ENCODE measurements at places on chromosomes 16 and 17.

- no peak for DNase-seq
These were observed 191.8 kb downstream of the STX8 start for GRCh38 chr17:9383826-9384225.

DNA sequence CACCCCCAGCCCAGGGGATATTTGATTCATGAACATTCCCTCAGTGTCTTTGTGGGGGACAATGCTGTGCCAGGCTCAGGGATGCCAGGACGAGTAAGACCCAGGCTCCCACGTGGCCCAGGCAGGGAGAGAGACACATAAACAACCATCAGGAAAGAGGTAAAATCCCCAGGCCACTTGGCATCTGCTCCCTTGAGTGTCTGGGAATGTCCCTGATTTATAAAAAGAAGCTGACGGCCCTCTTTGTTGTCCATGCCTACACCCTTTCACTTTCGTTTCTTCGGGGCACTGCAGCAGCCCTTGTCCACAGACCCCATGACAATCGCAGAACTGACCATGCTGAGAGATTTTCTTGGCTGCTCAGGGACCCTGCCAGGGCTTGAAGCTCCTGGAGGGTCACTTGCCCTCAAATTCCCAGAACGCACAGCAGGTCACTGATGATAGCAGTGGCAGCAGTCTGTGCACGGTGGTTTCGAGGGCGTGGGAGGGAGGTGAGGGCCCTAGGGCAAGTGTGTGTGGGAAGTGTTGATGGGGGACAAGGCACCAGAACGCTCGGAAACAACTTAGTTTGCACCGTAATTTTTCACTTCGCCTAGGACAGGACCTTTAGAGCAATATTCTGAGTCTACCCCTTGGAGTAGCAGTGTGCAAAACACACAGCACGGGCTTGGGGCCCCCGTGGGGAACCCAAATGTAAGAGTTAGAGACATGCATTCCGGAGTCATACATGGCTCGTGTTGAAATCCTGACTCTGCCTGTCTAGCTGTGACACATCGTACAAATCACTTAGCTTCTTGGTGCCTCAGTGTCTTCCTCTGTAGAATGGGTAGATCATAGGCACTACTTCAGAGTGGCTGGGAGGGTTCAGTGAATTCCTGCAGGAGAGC lies 4.7 kb downstream of the NOD2 start:
- peak; percentile 85 for DNase-seq

DNA sequence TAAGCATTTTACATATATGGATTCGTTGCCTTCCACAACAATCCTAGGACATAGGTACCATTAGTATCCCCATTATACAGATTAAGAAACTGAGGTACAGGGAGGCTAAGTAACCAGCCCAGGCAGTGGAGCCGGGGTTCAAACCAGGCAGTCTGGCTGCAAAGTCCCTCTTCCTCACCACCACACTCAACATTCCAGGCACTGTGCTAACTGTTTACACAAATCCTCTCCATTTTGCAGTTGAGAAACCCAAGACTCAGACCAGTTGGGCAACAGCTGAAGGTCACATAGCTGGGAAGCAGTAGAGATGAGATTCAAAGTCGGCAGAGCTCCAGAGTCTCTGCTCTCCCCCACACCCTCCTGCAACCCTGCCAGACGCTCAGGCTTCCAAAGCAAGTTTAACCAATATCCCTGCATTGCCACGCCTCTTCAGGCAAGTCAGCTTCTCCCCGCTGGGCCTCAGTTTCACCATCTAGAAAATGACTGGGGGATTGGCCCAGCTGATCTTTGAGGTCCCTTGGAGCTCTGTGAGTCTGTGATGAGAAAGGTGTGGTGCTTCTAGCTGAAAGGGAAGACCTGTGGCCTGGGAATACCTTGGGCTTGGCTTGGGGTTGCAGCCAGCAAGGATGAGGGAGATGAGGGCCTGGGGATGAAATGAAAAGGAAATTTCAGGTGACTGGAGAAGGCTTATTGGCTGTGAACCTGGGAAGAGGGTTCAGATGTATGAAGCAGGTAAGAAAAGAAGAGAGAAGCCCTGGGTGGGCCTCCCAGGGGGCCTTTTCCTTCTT lies 14.0 kb downstream of the CCR7 start:
- DNase-seq, result no peak

DNA sequence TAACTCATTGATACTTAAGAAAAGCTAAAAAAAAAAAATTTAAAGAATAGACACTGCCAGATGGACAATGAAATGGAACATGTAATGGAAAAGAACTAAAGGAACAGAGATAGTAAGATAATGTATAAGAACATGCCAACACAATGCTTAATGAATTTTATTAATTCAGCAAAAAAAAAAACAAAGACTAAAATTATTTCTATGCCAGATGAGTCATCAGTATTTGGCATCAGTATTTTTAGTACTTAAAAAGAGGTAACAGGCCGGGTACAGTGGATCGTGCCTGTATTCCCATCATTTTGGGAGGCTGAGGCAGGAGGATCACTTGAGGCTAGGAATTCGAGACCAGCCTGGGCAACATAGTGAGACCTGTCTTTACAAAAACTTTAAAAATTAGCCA lies 168.5 kb downstream of the CYB561 start:
- no peak for DNase-seq

DNA sequence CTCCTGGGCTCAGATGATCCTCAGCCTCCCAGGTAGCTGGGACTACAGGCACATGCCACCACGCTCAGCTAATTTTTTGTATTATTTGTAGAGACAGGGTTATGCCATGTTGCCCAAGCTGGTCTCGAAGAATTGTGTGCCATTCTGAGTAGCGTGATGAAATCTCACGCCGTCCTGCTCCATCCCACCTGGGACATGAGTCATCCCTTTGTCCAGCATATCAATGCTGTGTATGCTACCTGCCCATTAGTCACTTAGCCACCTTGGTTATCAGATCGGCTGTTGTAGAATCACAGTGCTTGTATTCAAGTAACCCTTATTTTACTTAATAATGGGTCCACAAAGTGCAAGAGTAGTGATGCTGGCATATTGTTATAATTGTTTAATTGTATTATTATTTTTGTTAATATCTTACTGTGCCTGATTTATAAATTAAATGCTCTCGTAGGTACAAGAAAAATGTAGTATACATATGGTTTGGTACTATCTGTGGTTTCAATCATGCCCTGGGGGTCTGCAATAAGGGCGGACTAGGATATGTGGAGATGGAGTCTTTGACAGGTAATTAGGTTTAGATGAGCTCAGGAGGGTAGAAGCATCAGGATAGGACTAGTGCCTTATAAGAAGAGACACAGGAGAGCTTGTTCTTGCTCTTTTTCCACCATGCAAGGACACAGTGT lies 26.6 kb upstream of the SLC13A2 start:
- no peak for DNase-seq

DNA sequence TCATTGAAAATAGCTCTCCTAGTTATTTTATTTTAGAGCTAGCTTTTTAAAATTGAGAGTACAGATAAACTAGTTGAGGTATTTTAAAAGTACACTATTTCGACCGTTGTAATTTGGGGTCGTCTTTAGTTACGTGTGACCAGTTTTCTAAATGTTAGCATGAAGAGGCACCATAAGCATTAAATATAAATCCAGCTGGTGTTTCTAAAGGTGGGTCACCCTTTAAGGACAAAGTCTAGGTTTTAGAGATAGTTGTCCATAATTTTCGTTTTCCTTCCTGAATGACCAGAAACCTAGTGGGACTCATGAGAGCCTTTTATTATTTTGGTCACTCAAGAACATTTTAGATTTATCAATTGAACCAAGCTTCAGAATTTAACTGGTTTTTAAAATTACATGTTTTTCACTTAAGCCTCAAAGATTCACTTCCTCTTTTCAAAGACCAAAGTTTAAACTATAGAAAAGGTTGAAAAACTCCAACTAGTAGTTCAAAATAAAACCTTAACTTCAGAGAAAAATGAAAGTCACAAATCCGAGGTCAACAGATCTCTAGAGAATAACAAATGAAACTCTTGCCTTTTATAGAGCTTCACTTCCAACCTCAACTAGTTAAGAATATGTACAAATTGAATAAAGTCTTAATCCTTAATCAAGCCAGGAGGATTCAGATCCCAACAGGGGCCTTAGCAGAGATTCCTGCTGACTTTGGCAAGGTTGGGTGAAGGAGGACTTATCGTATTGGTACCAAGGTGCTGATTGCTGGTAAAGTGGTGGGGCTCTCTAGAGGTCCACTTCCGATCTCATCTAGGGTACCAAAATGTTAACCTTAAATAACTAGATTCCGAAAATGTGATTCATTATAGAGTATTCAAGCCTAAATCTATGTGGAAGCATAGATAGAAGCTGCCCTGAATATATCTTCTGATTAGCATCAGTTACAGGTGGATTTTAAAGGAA lies 32.5 kb downstream of the PHKB start:
- no peak for DNase-seq

DNA sequence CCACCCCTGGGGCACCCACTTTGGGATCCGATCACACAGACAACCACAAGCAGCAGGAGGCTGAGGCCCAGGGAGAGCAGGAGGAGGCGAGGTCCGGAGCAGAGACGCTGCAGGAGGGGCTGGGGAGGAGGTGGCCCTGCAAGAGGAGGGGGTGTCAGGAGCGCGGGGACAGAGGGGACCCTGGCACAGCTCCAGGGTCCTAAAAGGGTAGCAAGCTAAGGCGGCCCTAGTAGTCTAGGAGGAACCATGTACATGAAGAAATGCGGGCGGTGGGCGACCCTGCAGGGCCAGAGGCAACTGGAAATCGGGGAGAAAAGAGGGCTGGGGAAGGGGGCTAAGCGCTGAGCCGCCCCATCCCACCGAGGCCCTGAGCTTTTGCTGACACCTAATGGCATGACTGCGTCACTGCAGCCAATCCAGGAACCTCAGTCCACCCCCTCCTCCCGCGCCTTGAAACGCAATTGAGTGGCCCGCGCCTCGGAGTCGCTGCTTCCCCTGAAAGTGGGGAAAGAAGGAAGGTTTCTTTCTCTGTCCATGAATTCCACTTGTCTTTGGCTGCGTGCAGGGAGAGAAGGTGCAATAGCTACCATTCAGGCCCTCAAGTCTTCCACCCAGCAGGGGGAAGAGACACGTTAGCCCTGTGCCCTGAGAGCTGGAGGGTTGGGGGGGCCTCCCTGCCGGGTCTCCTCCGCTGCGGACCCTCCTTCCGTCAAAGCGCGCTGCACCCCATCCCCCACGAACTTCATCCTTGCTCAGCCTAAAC lies 1.8 kb downstream of the ASGR1 start:
- DNase-seq, result no peak

DNA sequence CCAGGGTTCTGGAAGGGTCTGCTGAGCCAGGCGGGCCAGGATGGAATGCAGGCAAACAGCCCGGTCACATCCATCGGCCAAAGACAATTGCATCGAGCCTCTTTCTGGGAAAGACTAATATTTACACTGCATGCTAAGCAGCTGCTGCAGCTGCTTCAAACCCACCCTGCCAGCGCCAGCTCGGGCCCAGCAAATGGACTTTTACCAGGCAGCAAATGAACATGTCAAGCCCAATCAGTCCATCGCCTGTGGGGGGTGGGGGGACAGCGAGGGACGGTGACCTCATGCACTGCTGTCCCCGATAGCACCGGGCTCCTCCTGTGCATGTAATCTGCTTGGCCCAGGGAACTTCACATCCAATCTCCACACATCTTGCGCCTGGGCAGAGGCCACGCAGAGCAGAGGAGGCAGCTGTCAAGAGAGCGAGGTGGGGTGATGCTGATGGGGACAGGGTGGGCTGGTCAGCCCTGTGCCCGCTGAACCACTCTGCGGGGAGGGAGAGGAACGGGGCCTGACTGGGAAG lies 39.4 kb upstream of the CDH5 start:
- no peak for DNase-seq

- no peak for DNase-seq
These were observed 6.9 kb upstream of the C16orf78 start for GRCh38 chr16:49366669-49367068.

DNA sequence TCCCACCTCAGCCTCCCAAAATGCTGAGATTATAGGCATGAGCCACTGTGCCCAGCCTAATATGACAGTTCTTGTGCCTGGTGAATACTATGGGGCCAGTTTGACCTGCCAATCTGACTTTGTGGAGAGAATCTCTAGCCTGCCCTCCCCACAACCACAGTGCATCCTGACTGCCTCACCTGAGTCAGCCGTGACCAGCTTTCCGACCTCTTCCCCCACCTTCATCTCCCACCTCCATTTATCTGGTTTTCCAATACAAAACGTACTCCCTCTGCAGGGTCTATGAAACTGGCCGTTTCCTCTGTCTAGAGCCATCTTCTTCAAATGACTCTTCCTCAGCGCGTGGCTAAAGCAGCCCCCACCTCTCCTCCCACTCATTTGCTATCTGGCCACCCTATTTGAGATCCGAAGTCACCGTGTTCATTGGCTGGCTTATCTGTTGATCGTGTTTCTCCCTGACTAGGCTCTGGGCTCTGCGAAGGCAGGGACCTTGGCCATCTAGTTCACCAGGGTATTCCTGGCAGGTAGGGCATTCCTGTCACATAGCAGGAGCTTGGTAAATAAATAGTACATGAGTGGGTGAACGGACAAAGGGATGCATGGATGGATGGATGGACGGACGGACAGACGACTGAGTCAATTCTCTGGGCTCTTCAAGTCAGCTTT lies 22.3 kb upstream of the PLLP start:
- DNase-seq, result no peak

DNA sequence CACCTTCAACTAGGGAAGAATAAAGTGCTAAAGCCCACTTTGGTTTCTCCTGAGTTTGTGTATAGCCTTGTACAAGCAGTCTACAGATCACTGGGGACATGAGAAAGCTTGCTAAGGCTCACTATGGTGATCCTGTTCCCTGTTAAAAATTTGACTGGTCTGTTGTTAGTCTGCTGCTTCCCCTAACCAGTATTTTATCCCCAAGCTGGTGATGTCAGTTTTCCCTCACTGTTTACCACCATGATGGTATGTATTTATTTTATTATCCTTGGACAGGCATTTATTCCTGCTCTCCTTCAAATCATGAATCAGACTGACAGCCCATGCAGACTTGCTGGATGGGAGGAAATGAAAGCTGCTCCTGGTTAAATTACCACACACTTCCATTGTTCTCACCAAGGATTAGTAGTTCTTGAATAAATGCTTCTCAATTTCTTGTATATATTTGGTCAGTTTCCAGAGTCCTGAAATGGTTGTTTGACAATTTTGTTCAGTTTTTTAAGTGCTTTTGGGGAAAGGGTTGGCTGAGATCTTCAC lies 99.6 kb downstream of the CA4 start:
- no peak for DNase-seq

- DNase-seq, result no peak
These were observed 11.9 kb downstream of the NFATC3 start for GRCh38 chr16:68097088-68097487.

DNA sequence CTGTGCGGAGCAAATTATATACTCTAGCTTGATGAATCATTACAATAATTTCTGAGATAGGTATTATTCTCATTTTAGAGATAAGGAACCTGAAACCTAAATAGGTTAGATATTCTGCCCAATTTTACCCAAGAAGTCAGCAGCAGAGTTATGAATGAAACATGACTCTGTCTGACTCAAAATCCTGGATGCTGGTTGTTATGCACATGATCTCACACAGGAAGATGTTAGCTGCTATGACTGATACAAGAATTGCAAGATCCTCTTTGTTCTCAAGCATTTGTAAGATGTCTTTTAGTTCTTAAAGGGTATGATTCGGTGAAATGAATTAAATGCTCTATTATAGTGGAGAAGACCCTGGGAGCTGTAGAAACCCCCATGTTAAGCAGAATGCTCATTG lies 447.8 kb downstream of the KIF2B start:
- DNase-seq, result no peak

Measured in natural killer cell treated with Interleukin-12 subunit alpha and Interleukin-12 subunit beta and Interleukin-15 and Interleukin-18, amount 100 ng/mL, for 72 hours (primary cell).